ENCODE measurements at places on chromosomes 1 and 21. TPM values are rescaled to one million over a fixed set of nuclear protein-coding genes. Genes with fewer than 3 reads are reported as not detected.

DNA sequence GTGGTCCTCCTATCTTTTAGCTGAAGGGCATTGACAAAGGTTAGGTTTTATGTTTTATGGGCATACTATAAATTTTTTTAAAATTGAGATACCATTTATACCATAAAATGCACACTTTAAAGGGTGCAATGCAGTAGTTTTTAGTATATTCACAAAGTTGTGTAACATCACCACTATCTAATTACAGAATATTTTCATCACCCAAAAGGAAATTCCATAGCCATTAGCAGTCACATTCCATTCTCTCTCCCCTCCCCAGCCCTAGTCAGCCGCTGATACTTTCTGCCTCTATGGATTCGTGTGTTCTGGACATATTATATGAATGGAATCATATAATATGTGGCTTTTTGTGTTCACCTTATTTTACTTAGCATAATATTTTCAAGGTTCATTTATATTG, 135.8 kb upstream of the B3GALT2 start:
- no peak overlapping the region for H3K4me3 ChIP-seq
- no peak for DNase-seq
- H3K36me3 ChIP-seq, result no peaks in the 10 kb centered on the region
- no peaks in the 10 kb centered on the region for H3K27me3 ChIP-seq

DNA sequence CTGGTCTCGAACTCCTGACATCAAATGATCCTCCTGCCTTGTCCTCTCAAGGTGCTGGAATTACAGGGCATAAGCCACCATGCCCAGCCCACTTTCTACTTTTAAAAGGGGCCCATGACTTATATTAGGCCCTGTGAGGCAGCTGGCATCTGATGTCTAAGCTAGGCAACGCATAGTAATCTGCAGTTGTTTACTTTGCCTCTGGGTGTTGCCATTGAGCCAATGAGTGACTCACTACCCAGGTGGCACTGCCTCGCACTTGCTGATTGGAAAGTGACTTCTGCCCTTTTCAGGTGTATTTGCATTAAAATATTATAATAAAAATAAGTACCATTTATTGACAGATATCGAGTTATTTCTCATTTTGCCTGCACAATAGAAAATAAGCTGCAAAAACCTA, 84.9 kb downstream of the KIF14 start:
- peaks cover 3% of the 10 kb centered on the region for H3K4me1 ChIP-seq
- H3K27me3 ChIP-seq, result no peaks in the 10 kb centered on the region
- H3K4me3 ChIP-seq, result no peak overlapping the region
- no peaks in the 10 kb centered on the region for H3K36me3 ChIP-seq
- H3K27ac ChIP-seq, result no peak overlapping the region

DNA sequence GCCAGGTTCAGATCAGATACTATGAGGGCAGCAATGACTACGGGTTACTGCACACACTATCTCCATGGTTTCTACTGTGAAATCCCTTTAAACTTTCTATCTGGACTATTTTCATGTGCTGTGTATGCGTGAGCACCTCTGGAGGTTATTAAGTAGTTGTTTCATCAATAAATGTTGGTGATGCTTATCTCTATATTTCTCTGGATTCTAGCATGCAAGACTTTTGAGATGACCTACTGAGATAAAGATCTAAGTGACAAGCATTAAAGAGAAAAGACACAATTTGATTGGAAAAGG, 194.0 kb downstream of the NRIP1 start:
- H3K27me3 ChIP-seq, result no peaks in the 10 kb centered on the region
- H3K36me3 ChIP-seq, result no peaks in the 10 kb centered on the region

DNA sequence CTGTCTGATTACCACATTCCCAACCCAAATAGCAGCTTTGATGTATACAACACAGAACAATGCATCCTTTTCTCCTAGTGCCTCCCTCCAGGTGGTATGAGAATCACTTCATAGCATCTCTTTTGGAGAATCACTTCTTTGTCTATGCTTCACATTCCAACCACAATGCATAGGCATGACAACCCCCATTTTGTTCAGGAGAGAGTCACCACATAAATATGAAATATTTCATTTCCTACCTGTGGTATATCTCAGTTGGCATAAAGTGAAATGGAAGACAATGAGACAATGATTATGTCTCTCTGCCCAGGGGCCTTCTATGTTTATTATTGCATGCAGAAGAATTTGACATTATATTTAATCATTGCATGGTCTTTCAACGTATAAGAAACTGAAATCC, 112.2 kb downstream of the BRINP2 start:
- H3K36me3 ChIP-seq, result no peaks in the 10 kb centered on the region
- no peaks in the 10 kb centered on the region for H3K27me3 ChIP-seq
- H3K27ac ChIP-seq, result no peak overlapping the region
- H3K4me1 ChIP-seq, result peaks cover 23% of the 10 kb centered on the region
- no peak overlapping the region for H3K4me3 ChIP-seq

- no peak overlapping the region for H3K27ac ChIP-seq
- no peak overlapping the region for H3K4me3 ChIP-seq
- no peaks in the 10 kb centered on the region for H3K27me3 ChIP-seq
- H3K4me1 ChIP-seq, result peaks cover 20% of the 10 kb centered on the region
- no peaks in the 10 kb centered on the region for H3K36me3 ChIP-seq
Observed at GRCh38 chr1:205930799-205931281, 12.4 kb downstream of the SLC26A9 start.

KRTAP10-8 gene
- total RNA-seq, result not detected

C8B gene
- total RNA-seq, result not detected

AADACL4 gene
- total RNA-seq, result not detected

COL18A1 gene
- total RNA-seq, result 52.6 TPM

FHAD1 gene
- total RNA-seq, result 9.1 TPM

KRTAP22-2 gene
- not detected for total RNA-seq

EPHA8 gene
- total RNA-seq, result 0.46 TPM

Measured in neural progenitor cell (in vitro differentiated cells).